ENCODE measurements at places on chromosomes 12 and 14. TPM values are rescaled to one million over a fixed set of nuclear protein-coding genes. Genes with fewer than 3 reads are reported as not detected.

Gene ISCU
- 45.2 TPM for total RNA-seq

Gene NEK9
- total RNA-seq = 50.1 TPM

Gene DAO
- total RNA-seq = 65.3 TPM

Gene SAMD4A
- total RNA-seq = 25.9 TPM

DNA sequence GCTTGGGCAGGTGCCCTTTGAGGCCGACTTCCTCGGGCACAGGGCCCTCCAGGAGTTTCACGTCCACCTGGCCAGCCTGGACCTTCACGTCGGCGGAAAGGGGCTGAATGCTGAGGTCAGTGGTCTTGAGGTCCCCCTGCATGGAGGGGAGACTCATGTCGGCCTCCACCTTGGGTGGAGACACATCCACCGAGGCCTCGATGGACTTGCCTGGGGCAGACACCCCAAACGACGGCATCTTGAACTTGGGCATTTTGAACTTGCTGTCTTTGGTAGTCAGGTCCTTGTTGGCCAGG lies 24.0 kb downstream of the PLD4 start:
- DNase-seq = no peak

- no peak for DNase-seq
These were observed 347.3 kb downstream of the GLT1D1 start for GRCh38 chr12:129200576-129200975.

DNA sequence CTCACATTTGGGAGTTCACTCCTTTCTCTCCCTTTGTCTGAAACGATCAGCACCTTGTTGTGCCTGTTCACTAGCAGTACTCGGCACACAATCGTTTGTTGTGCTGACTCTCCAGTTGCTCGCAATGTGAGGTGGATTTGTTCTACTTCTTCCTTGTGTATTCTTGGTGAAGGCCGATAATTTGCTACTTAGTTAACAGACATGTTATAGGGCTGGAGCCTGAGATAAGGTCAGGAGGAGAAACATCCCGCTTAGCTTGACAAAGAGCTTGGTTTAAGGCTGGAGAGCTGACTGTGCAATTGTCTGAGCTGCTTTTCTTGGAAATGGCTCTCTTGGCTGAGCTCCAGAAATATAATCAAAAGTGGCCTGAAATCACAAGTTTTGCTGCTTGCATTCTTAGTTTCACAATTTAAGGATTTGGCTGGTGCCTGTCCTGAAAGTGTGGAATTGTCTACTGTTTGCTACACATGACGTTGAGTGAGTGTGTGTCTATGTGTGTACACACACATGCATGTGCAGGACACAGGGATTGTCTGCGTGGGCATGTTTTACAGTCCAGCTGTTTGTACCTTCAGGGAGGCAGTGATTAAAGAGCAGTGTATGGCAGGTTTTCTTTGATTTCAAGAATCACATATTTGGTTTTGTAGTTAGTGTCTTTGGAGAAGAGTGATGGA lies 77.7 kb downstream of the ARF6 start:
- no peak for DNase-seq

DNA sequence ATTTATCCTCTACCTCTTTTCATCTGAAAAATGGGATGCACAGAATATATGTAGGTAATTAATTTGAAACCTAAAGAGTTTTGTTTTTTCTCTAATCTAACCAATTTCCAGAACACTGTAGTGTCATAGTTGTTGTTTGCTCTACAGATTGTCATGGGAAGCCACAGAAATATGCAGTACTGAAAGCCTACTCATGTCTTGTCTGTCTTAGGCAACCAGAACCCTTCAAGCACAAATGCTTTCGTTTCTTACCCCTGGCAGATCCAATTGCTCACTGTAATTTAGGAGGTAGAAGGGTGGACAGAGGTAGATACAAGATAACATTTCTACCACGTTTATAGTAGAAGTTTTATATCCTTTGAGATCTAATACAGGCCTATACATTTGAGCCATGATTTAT lies 330.2 kb upstream of the NOVA1 start:
- no peak for DNase-seq

DNA sequence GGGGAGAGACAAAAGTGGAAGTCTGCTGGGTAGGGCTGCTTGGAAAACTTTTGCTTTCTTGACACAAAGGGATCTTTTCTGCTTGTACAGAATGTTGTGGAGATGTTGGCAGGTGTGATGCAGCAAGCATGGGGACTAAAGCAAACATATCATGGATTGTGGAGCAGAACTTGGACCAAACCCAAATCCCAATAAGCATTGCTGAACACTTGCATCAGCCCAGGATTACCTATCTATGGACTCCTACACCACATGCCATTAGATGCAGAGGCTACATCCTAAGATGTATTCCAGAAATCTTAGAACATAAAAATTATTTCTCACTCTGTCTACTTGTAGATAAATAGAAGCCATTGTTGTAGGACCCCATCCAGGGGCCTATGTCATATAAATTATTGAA lies 44.7 kb upstream of the RERG start:
- no peak for DNase-seq

Gene TMEM63C
- 0.35 TPM for total RNA-seq

Gene ADCY4
- total RNA-seq = 5.5 TPM

Gene TEDC1
- 10.6 TPM for total RNA-seq

DNA sequence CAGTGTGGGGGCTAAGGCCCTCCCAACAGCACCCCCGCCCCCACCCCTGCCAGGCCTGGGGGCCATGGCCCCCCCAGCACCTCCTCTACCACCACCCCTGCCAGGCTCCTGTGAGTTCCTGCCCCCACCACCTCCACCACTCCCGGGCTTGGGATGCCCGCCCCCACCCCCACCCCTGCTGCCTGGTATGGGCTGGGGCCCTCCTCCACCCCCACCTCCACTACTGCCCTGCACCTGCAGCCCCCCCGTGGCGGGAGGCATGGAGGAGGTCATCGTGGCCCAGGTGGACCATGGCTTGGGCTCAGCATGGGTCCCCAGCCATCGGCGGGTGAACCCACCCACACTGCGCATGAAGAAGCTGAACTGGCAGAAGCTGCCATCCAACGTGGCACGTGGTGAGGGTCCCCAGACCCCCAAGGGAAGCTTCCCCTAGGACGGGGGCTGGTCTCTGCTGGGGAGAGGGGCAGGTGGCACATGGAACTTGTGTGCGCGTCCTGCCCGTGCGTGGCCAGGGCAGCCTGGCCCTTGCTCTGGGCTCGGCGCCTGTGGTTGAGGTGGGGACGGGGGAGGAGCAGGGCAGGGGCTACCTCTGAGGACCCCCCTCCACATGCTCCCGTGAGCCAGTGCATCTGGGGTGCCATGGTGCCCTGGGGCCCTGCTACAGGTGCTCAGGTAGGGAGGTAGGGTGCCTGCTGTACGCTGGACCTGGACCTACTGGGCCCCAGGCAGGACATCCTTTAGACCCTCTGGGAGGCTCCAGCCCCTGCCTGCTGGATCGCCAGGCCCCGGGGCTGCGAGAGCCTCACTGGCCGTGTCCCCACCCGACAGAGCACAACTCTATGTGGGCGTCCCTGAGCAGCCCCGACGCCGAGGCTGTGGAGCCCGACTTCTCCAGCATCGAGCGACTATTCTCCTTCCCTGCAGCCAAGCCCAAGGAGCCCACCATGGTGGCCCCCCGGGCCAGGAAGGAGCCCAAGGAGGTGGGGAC lies 16.1 kb upstream of the ADSS1 start:
- no peak for DNase-seq

DNA sequence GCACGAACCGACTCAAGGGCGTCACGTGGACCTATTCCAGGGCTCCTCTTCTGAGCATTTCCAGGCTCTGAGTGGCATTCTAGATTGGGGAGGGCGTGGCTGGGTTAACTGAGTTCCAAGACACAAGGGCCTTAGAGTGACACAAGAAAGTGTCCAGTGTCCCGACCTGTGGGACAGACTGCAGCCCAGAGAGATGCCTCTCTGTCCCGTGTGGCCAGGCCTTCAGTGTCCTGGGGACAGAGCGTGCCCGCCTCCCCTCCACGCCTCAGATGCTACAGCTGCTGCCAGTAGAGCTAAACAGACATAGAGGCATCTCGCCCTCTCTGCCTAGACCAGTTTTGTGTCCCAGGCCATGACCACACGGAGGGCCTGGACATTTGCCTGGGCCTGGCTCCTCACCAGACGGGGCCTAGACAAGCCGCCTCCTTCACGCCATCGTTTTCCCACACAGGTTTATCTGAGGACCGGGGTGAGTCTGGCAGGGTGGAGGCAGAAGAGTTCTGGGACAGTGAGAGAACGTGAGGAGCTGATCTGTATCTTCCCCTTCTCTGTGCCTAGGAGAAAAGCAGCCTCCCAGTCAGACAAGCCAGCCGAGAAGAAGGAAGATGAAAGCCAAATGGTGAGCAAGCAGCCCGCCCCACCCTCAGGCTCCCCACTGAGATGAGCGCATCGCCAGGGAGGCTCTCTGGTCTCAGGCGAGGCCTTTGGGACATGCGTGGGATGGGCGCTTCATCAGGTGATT lies 27.1 kb downstream of the DEGS2 start:
- DNase-seq = no peak

- no peak for DNase-seq
These were observed 1.4 kb downstream of the CHPT1 start for GRCh38 chr12:101698800-101699347.

Gene NPFF
- not detected for total RNA-seq

Gene EPYC
- total RNA-seq = not detected

DNA sequence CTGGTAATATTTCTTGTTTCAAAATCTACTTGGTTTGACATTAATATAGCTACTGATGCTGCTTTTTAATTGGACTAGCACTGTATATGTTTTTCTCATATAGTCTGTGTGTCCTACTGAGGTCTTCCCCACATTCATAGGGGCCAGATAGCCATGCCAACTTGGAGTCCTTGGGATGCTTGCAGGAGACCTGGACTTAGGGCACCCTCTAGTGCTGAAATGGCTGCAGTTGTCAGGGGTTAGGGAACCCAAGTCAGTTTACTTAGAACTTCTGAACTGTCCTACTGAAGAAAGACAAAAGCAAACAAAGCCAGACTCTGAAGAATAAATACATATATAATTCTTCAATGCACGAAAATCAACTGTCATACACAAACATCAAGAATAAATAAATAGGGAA lies 279.9 kb upstream of the SYT1 start:
- DNase-seq = no peak

DNA sequence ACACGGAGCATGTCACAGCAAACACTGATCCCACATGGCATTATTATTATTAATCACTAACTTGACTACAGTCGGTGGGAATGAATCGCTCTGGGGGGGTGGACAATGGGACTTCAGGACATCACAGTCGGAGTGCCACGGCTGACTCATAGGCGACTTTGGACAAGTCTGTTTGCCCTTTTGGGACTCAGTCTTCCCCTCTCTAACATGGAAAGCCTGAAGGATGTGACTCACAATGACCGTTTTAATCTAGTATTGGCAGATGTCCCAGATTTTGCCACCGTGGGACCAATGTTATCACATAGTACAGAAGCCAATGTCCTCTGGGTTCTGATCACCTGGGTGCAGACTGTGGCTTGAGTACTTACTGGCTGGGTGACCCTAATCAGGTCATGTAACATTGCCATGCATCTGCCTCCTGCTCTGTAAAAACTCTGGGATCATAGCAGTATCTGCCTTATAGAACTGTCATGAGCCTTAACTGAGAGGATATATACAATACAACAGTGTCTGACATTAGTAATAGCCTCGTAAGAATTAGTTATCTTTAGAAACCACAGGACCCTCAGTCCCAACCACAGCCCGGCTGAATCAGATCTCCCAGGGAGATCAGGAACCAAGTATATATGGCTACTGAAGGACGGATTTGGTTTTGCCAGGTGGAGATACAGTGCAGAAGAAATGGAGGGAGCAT lies 362.6 kb downstream of the BCL11B start:
- DNase-seq = no peak

DNA sequence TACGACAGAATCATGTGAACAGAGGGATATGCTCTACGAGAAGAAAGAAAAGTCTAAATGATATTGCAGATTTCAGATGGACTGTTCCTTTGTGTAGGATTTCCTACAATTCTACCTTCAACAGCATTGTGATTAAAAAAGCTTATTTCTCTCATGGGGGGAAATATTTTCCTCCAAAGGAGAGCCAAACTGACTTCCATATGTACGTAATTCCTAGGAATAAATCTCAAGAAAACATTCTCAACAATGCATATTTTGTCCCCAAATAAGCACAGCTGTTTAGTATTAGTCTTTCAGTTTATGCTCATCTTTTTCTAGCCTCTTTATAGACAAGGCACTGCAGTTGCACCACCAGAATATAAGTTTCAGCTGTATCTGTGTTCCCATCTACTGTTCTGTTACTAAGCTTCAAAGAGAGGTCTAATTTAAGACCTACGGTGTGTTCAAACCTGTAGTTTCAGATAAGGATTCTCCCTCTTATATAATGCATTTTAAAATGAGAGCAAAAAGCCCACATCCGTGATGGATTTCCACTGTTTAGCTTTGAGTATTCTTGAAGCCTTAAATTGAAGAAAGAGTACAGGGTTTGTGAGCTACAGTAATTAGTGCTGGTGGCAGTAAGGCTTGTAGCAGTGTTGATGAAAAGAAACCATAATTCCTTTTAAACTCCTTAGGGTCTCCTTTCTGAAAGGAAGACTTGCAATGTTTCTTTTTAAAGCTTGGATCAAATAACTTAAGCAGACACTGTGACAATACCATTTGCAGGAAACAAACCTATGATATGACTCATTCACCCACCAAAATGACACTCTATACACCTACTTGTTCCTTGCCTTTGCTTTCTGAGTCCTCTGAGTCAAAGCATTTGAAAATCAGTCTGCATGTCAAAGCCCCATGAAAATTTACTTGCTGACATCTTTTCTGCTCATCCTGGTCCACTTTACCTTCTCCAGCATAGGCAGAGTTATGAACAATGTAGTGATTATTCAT lies 754.1 kb downstream of the NOVA1 start:
- DNase-seq = no peak

Gene MMP19
- total RNA-seq = 2.2 TPM

DNA sequence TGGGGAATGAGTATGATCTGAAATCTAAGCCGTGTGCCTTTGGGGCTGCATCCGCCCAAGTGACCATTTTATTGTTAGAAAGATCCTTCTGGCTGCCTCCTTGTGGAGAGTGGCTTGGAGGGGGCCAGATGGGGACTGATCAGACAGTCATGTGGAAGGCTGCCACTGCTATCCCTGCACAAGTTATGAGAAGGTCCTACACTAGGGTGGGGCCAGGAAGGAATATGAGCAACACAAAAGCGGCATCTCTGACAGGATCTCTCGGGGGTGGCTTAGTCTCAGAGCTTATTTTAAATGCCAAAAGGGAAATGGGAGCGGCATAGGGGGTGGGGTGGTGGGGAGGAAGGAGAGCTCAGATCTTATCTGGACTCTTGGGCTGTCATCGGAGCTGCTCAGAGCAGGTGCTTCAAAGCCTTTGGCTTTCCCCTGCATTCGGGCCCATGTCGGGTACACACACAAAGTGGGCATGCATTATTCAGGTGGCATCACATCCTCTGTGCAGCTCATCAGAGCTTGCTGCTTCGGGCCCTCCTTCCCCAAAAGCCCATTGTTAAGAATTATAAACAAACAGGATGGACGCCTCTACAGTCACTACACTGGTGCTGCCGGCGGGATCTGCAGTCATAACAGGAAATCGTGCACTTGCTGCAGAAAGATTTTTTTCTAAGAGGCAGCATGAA lies 805.4 kb downstream of the VRK1 start:
- DNase-seq = no peak

- no peak for DNase-seq
These were observed 35.9 kb upstream of the WSCD2 start for GRCh38 chr12:108093209-108093608.

Gene SYNE3
- total RNA-seq = 13.6 TPM

Gene LTB4R
- total RNA-seq = 7.2 TPM

Gene INSM2
- not detected for total RNA-seq

Gene ITGA7
- 16.9 TPM for total RNA-seq

GRCh38 chr12:115660211-115660805 lies 617.2 kb downstream of the MED13L start:
- no peak for DNase-seq

Data from left lobe of liver (tissue), 2 donors.